ENCODE measurements at places on chromosomes 5 and 9.

DNA sequence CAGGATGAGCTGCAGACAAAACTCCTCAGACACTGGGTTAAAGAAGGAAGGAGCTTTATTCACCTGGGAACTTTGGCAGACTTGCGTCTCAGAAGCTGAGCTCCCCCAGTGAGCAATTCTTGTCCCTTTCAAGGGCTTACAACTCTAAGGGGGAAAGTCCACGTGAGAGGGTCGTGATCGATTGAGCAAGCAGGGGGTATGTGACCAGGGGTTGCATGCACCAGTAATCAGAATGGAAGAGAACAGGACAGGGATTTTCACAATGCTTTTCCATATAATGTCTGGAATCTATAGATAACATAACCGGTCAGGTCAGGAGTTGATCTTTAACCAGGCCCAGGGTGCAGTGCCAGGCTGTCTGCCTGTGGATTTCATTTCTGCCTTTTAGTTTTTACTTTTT lies 202.8 kb upstream of the MRPS30 start:
- no peak for DNase-seq

- DNase-seq, result no peak
These were observed 21.2 kb downstream of the S1PR3 start for GRCh38 chr9:89012294-89013042.

- no peak for DNase-seq
These were observed 254.2 kb downstream of the ARHGAP26 start for GRCh38 chr5:143024228-143024920.

DNA sequence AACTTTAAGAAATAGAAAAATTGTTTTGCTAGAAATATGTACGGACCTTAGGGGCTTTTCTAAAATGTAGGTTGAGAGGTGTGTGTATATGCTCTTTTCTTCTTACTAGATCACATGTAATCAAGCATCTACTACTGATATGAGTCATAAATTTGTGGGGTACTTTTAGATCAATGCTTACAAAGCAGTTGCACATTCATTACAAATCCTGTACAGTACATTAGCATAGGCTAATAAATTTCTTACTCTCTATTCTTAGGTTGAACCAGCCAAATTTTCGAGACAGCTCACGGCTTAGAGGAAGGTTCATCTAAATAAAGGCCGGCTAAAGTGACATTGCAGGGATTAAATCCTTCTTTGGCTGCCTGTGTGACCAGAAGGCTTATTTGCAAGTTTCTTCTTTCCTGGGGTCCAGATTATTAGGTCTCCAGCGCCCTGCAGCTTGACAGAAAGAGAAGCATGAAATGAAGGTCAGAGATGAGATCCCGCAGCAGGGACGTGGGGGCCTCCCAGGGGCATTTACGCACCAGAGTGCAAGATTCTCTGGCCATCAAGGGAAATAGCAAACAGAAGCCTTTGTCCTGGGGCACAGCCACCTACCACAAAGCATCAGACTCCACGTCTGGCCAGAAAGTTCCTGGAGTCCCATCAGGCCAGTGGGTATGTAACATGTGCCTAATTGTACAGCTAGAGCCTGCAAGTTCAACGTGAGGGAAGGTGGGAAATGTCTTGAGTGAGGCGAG lies 53.0 kb downstream of the NIM1K start:
- DNase-seq, result no peak

DNA sequence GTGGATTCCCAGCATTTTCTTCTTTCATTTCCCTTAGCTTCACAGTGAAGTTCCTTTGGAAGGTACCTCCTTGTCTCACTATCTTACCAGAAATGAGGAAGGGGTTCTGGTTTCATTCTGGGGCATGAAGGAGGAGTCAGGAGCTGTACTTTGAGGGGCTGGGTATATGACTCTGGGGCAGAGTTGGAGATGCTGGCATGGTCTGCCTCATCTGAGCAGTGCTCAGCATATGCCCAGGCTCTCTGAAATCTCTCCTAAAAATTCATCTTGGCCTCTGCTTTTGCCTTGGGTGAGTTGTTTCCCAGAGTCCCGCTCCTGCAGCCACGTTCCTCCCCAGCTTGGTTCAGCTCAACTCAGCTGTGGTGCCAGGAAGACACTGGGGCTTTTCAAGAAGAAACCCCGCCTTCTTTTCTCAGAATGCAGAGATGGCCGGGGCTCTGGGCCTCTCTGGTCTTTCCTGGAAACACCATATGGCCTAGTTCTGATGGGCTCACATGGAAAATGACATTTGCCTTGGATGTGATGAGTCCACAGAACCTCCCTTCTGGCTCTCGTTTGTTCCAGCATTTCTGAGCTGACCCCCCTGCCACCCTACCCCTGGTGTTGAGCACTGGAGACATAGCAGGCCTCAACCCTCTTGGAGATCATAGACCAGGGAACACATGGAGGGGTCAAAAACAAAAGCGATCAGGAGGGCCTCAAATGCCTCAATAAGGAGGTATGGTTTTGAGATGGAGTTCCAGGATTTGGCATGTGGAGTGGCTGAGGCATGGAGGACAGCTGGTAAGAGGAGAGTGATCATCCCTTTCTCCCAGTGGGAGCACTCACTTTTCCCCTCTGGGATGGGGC lies 12.0 kb upstream of the TGFBR1 start:
- DNase-seq, result no peak

GRCh38 chr5:74889523-74890105 lies 23.4 kb upstream of the FAM169A start:
- DNase-seq, result no peak

DNA sequence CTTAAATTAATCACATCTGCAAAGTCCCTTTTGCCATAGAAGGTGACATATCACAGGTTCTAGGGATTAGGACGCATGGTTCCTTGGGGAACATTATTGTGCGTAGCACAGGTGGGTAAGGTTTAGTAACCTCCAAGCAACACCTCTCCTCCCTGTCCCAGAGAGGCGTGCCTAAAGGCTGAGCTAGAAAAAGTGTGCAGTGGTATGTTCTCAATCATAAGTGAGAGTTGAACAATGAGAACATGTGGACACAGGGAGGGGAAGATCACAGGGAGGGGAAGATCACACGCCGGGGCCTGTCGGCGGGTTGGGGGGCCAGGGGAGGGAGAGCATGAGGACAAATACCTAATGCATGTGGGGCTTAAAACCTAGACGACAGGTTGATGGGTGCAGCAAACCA lies 14.9 kb downstream of the DAB2IP start:
- DNase-seq, result no peak

- DNase-seq, result no peak
These were observed 211.6 kb downstream of the MAST4 start for GRCh38 chr5:66807743-66808142.

- DNase-seq, result no peak
These were observed 511 bp downstream of the CYSTM1 start for GRCh38 chr5:140175367-140176030.

- DNase-seq, result no peak
These were observed 225.7 kb downstream of the FRMD3 start for GRCh38 chr9:83312537-83312936.

GRCh38 chr9:76456202-76456926 lies 2.6 kb upstream of the GCNT1 start:
- no peak for DNase-seq

DNA sequence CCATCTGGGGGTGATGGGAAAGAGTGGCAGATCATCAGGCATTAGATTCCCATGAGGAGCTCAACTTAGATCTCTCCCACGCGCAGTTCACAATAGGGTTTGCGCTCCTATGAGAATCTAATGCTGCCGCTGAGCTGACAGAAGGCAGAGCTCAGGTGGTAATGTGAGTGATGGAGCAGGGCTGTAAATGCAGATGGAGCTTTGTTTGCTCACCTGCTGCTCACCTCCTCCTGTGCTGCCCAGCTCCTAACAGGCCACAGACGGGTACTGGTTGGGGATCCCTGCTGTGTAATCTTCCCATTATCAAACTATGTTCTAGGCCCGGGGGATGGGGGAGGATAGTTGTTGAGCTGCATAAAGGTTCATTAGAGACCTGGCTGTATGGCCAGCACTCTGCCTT lies 58.4 kb downstream of the UGCG start:
- DNase-seq, result no peak

DNA sequence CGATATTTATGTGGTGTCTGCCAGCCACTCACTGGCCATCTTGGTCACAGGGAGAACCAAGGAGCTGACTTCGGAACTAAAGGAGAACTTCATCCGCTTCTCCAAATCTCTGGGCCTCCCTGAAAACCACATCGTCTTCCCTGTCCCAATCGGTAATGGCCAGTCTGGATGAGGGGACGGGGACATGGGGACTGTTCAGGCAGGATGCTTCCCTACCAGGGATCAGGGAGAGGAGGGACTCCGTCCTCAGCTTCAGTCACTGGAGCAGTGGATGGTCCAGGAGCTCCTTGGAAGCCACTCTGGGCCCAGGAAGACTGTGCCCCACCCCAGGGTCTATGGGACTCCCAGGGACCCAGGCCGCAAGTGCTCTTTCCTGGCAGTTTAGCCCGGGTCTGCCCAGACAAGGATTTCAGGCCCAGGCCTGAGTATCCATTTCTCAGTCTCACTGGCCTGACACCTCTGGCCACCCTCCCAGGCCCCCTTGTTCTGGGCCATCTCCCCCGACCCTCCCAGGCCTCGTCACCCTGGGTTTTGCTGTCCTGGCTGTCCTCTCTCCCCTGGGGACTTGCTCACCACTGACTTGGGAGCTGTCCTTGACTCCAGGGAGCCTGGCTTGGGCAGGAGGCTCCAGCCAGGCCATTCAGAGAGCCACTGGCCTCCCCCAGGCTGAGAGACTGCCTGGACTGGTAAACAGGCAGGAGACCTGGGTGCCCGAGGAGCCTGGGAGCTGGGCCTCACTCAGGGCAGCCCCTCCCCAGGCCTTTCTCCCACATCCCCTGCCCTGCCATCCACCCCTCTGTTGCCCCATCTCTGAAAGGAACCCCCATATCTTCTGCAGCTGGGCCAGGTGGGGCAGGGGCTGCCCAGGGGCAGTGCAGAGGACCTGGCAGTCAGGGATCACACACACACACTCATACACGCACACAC lies 3.1 kb downstream of the LCN2 start:
- no peak for DNase-seq

DNA sequence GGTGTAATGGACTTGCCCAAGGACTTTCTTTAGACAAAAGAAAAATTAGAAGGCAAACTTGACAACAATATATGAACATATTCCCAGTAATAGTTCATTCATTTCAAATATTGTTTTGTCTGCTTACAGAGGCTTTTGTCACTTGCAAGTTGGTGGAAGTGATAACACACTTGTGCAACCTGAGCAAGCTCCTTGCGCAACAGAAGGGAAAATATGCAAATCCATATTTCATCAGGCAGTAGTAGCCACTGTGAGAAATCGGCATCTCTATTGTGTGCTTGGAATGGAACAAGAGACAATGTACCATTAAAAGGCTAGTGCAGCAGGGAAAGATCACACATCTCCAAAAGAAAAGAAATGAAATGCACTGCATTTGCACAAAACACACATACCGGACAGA lies 125.3 kb upstream of the RASEF start:
- DNase-seq, result no peak

DNA sequence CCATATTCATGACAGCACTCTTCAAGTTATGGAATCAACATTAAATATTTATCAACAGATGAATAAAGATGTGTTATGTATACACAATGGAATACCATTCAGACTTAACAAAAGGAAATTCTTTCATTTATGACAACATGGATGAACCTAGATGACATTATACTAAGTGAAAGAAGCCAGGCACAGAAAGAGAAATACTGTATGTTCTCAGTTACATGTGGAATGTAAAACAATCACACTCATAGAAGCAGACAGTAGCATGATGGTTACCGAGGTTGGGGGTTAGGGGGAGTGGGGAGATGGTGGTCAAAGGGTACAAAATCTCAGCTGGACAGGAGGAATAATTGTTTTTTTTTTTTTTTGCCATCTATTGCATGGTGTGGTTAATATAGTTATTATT lies 431.9 kb downstream of the DMAC1 start:
- no peak for DNase-seq

DNA sequence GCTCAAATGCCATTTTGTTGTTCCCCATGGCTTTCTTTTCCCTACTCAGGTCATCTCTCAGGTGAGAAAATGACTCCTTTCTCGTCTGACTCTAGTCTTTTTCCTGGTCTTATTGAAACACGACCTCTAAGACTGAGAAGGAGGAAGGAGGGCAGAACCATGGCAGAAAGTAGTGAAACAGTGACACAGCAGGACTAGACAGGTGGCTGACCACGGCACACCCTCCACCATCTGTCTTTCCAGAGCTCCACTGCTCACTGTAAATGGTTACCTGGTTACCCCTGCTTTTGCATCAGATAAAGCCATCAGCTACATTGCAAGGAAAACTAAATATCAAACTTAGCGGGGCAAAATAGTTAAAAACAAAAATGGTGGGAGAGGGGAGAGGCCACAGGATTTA lies 30.9 kb downstream of the NR4A3 start:
- no peak for DNase-seq

DNA sequence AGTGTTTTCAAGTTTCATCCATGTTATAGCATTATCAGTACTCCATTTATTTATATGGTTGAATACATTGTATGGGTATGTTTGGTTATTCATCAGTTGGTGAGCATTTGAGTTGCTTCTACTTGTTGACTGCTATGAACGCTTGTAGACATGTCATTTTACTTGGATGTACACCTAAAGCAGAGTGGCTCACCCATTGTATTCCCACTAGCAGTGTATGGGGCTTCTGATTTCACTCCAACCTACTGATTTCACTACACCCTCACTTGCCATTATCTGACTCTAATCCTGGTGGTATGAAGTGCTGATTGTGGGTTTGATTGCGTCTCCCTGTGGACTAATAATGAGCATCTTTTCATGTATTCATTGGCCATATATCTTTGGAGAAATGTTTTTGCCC lies 9.5 kb downstream of the NPM1 start:
- DNase-seq, result no peak

DNA sequence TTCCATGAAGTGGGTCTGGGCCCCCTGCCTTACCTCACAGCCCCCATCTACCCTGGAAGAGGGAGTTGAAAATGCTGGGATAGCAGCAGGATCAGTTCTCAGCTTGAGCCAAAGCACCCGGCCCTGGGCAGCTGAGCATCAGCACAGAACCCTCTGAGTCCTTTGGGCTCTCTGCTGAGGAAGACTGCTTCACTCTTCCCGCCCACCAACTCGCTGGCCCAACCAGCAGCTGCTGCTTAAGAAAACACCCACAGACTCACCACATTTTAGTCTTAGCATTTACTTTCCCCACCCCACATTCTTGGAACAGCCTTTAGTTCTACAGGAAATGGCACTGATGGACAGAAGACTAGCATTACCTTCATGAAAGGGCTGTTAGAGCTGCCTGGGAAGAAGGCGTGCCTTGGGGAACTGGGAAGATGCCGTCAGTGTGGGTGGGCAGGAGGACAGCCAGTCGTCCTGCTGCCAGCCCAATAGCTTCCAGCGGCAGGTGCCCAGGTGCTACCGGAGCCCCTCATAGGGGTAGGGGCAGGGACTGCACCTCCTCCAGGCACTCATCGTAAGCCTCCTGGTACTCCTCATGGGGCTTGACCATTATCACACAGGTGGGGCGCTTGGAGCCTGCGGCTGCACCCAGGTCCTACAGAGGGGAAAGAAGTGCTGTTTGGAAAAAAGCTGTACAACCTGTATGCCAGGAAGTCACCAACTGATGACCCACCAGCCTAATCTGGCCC lies 4.3 kb downstream of the NHP2 start:
- no peak for DNase-seq

DNA sequence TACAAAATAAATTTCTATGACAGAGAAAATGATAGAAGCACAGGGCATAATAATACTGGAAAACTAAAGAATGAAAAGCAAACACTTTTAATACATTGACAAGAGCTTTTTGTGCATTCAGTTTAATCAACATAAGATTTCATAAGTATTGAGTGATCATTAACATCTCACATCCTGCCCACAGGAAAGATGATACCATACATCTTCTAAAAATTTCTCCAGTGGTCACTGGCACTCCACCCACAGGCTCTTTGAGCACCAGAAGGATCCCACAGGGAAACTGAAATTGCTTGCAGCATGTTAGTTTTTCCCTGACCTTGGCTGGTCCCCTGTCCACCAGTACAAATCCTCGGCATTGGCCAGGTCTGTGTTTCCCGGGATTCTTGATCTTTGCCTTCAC lies 186.0 kb downstream of the CEMIP2 start:
- no peak for DNase-seq
